ENCODE measurements at places on chromosomes 5 and 9. TPM values are rescaled to one million over a fixed set of nuclear protein-coding genes. Genes with fewer than 3 reads are reported as not detected.

DNA sequence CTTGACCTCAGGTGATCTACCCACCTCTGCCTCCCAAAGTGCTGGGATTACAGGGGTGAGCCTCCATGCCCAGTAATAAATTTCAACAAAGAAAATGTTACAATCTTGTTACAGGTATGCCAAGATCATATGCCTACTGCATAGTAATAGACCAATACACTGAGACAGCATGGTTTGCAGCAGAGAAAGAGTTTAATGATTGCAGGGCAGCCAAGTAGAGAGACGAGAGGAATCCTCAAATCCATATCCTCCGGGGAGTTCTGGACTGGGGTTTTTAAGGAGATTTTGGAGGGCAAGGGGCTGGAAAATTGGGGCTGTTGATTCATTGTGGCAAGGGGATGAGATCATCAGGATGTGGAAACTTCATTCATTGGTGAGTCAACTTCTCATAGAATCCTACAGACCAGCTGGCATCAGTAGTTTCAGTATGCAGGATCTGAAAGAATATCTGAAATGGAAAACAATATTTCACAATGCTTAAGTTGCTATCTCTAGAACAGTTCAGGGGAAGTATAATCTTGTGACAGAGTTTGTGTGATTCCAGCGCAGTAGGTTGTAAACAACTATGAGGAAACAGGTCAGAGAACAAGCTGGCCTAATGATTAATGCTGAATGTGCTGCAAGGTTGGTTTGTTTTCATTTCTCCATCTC lies 14.8 kb upstream of the TUT7 start:
- peak; percentile 35 for DNase-seq

- DNase-seq = no peak
Measured at GRCh38 chr9:27569406-27569805, 3.9 kb downstream of the C9orf72 start.

DNA sequence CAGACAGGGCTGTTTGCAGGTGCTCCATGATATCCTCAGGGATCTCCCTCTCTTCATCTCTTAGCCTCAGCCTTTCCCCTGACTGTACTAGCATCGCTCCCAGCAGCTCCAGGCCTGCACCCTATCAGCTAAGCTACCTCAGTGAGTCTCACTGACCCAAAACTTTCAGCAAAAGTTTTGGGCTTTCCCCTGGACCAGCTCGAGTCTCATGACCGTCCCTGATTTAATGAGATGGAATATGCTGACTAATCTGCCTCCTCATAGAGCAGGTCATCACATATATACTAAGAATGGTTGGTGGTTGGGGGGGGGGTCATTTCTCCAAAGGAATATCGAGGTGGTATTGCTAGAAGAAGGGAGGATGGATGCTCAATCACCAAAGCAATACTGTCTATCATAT lies 151.5 kb downstream of the NR3C1 start:
- DNase-seq = no peak

- no peak for DNase-seq
Measured at GRCh38 chr9:75229605-75230332, 141.5 kb downstream of the OSTF1 start.

DNA sequence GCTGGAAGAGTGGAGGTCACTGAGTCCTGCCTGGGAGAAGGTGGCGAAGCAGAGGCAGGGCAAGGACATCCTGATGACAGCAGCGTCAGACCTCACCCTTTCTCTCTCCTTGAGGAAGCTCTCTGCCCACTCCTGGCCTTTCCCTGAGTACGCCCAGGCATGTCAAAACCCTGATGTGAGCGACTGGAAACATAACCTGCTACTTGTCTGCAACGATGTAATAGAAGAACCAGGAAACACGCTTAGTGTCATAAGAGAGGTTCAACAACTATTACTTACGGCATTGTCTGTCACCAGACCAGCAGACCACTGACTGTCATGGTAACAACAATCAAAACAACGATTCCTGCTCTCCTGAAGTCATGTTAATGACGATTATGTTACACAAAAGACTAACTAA lies 152.4 kb downstream of the ACTL7B start:
- DNase-seq = no peak

Gene SREK1
- polyA plus RNA-seq = 133 TPM

Gene TNFSF15
- 10.2 TPM for polyA plus RNA-seq

Gene SH3PXD2B
- 11.0 TPM for polyA plus RNA-seq

Gene PLAC8L1
- polyA plus RNA-seq = 0.54 TPM

All from large intestine (tissue), 12 donors.